ENCODE measurements at places on chromosomes 1 and 21. TPM values are rescaled to one million over a fixed set of nuclear protein-coding genes. Genes with fewer than 3 reads are reported as not detected.

The AIRE gene
- total RNA-seq = not detected

The S100A2 gene
- 24.8 TPM for total RNA-seq

The REG4 gene
- not detected for total RNA-seq

The ITGB2 gene
- 3.7 TPM for total RNA-seq

The S100A7A gene
- total RNA-seq = not detected

The CA6 gene
- not detected for total RNA-seq

The OR10Z1 gene
- not detected for total RNA-seq

The PADI1 gene
- total RNA-seq = 1.3 TPM

The NECAP2 gene
- 52.4 TPM for total RNA-seq

The CRNN gene
- not detected for total RNA-seq

Measured in LHCN-M2 (cell line).